Kidney capillary endothelial cell (primary cell): ENCODE measurements at places on chromosomes 4 and X.

DNA sequence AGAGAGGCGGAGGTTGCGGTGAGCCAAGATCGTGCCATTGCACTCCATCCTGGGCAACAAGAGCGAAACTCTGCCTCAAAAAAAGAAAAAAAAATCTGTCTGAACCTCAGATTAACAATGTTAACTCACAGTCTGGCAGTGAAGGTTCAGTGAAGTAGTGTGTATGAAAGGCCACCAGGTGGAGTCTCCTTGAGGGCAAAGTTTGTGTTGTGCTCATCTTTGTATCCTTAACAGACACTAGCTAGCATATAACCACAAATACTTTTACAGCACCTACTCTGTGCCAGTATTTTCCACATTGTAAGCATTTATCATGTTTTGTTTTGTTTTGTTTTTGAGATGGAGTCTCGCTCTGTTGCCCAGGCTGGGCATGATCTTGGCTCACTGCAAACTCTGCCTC is 46.0 kb upstream of the MGST2 start:
- DNase-seq, result no peak

GRCh38 chrX:71056867-71057266 is 11.3 kb downstream of the SNX12 start:
- no peak for DNase-seq

DNA sequence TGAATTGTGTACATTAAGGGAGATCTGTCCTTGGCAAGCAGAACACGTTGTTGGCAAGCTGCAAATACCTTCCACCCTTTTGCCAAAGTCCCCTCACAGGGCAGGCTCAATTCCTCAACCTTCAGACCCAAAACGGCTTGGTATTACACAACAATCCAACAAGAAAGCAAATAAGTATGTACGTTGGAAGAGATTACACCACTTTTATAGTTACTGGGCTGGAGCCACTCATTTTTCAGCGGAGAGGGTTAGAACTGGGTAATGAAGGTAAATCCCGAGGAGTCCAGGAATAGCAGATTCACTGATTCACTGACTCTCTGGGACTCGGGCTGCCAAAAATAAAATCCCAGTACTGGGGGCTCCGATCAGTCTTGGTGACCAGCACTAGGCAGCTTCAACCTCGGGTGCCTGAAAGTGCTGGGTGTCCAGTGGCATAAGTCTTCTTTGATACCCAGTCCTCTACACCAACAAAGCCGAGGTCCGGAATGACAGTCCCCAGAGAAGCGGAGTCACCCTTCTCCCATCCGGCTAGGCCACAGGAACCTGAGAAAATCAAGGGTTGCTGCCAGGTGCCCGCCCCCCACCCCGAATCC is 587 bp downstream of the TIMM8A start:
- no peak for DNase-seq

GRCh38 chr4:152458801-152459302 is 77.0 kb downstream of the FBXW7 start:
- no peak for DNase-seq

DNA sequence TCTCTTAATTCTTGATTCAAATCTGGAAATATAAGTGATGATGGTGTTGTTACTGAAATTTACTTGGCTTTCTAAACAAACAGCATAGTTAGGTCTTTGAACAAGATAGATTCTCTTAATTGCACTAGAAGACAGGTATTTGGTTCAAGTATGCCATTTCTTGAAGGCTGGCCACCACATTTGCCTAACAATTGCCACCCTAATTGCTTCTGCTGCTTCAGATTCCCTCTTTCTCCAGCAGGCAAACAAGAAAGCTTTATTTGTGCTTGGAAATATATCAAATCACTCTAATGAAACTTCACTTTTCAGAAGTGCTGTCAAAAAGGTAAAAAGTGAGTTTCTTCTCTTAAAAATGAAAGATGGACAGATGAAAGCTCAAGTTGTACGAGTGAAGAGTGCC is 418.6 kb downstream of the INPP4B start:
- DNase-seq, result no peak

DNA sequence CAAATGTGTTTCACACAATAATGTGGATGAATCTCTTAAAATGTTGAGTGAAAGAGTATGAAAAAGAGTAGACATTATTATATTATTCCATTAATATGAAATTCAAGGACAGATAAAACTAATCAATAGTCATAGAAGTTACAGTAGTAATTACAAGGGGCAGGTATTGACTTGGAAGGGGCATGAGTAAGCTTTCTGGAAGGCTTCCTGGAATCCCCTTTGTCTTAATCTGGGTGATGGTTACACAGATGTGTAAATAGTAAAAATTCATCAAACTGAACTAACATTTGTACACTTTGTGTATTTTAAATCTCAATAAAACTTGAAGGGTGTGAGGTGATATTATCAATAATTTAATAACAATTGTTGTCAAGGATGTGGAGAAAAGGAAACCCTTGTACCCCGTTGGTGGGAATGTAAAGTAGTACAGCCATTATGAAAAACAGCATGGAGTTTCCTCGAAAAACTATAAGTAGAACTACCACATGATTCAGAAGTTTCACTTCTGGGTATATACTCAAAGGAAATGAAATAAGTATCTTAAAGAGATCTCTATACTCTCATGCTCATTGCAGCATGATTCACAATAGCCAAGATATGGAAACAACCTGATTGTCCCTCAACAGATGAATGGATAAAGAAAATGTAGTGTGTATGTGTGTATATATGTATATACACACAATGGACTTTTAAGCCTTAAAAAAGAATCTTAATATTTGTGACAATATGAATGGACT is 96.9 kb upstream of the MID1IP1 start:
- no peak for DNase-seq
